Dermis lymphatic vessel endothelial cell (primary cell): ENCODE measurements at places on chromosomes 5 and 9. TPM values are rescaled to one million over a fixed set of nuclear protein-coding genes. Genes with fewer than 3 reads are reported as not detected.

The GCNT1 gene
- 3.6 and 9.3 TPM in 2 replicates for total RNA-seq

The MAN1B1 gene
- total RNA-seq, result 54.2 and 55.7 TPM in 2 replicates

The PKD2L2 gene
- total RNA-seq, result not detected in 2 replicates

The SH3RF2 gene
- under 0.01 TPM in 1 of 2 replicates, not detected in the other for total RNA-seq

The GLRA1 gene
- not detected in 2 replicates for total RNA-seq

The IGFBPL1 gene
- total RNA-seq, result not detected in 2 replicates

The FOXD4 gene
- 0.11 and 0.17 TPM in 2 replicates for total RNA-seq

The AP3B1 gene
- 46.4 and 50.1 TPM in 2 replicates for total RNA-seq

The CER1 gene
- total RNA-seq, result not detected in 2 replicates

The PRSS3 gene
- total RNA-seq, result 1.1 and 2.1 TPM in 2 replicates

The SELENOP gene
- 409 and 673 TPM in 2 replicates for total RNA-seq

The PCDHB13 gene
- total RNA-seq, result 1.1 and 1.3 TPM in 2 replicates

The CDH18 gene
- not detected in 2 replicates for total RNA-seq

The TMEM8B gene
- total RNA-seq, result 0.11 and 0.17 TPM in 2 replicates

The PCDHGC3 gene
- total RNA-seq, result 17.4 and 20.5 TPM in 2 replicates

The DNAH5 gene
- 0.11 and 0.17 TPM in 2 replicates for total RNA-seq

The LECT2 gene
- not detected in 2 replicates for total RNA-seq

The TMEM174 gene
- total RNA-seq, result not detected in 2 replicates

The SPATA31A3 gene
- not detected in 2 replicates for total RNA-seq

The TAF1L gene
- total RNA-seq, result under 0.01 TPM in 2 replicates

The LIX1 gene
- total RNA-seq, result not detected in 2 replicates

The NFIB gene
- 195 and 199 TPM in 2 replicates for total RNA-seq

The PAPPA gene
- total RNA-seq, result 0.09 and 0.22 TPM in 2 replicates

The SLC4A9 gene
- not detected in 2 replicates for total RNA-seq

The LRRC70 gene
- total RNA-seq, result 88.9 and 93.4 TPM in 2 replicates

The ZDHHC21 gene
- 9.8 and 11.3 TPM in 2 replicates for total RNA-seq

The MSX2 gene
- total RNA-seq, result 0.09 TPM in 1 of 2 replicates, not detected in the other

The OR13C2 gene
- not detected in 2 replicates for total RNA-seq

The ANKHD1 gene
- total RNA-seq, result 52.8 and 68.4 TPM in 2 replicates

The TMEFF1 gene
- total RNA-seq, result 9.3 and 12.0 TPM in 2 replicates

The MEF2C gene
- 179 and 220 TPM in 2 replicates for total RNA-seq

The ADRB2 gene
- total RNA-seq, result 13.0 and 17.3 TPM in 2 replicates

The GFRA3 gene
- not detected in 2 replicates for total RNA-seq

The CCT5 gene
- 704 and 772 TPM in 2 replicates for total RNA-seq

The SGCD gene
- total RNA-seq, result 2.0 and 4.8 TPM in 2 replicates

The CCNO gene
- not detected in 2 replicates for total RNA-seq

The FOXD4L4 gene
- under 0.01 and 0.09 TPM in 2 replicates for total RNA-seq

The KIF4B gene
- 0.33 and 0.69 TPM in 2 replicates for total RNA-seq

The SHOC1 gene
- not detected in 2 replicates for total RNA-seq

The SPINK13 gene
- not detected in 2 replicates for total RNA-seq

The FBP1 gene
- 0.09 and 0.33 TPM in 2 replicates for total RNA-seq

The FOXD4L6 gene
- total RNA-seq, result under 0.01 TPM in 1 of 2 replicates, not detected in the other

The ZDHHC12 gene
- 31.3 and 44.9 TPM in 2 replicates for total RNA-seq

The CBY3 gene
- 0.09 and 0.43 TPM in 2 replicates for total RNA-seq

The TIMD4 gene
- total RNA-seq, result not detected in 2 replicates

The ORM1 gene
- total RNA-seq, result not detected in 2 replicates

The HAVCR1 gene
- total RNA-seq, result not detected in 2 replicates

The IL5 gene
- total RNA-seq, result not detected in 2 replicates

The MTX3 gene
- total RNA-seq, result 8.0 and 8.7 TPM in 2 replicates

The PCDHGA8 gene
- total RNA-seq, result 0.54 and 1.5 TPM in 2 replicates

The EFNA5 gene
- total RNA-seq, result 137 and 184 TPM in 2 replicates

The PHAX gene
- 27.1 and 44.7 TPM in 2 replicates for total RNA-seq

The RAD1 gene
- 19.8 and 22.3 TPM in 2 replicates for total RNA-seq
